Activated naive CD4-positive, alpha-beta T cell (primary cell): ENCODE measurements at places on chromosomes 3 and 15.

- DNase-seq = peak; percentile 70
These were observed 55.6 kb downstream of the SMAD3 start for GRCh38 chr15:67120839-67121643.

DNA sequence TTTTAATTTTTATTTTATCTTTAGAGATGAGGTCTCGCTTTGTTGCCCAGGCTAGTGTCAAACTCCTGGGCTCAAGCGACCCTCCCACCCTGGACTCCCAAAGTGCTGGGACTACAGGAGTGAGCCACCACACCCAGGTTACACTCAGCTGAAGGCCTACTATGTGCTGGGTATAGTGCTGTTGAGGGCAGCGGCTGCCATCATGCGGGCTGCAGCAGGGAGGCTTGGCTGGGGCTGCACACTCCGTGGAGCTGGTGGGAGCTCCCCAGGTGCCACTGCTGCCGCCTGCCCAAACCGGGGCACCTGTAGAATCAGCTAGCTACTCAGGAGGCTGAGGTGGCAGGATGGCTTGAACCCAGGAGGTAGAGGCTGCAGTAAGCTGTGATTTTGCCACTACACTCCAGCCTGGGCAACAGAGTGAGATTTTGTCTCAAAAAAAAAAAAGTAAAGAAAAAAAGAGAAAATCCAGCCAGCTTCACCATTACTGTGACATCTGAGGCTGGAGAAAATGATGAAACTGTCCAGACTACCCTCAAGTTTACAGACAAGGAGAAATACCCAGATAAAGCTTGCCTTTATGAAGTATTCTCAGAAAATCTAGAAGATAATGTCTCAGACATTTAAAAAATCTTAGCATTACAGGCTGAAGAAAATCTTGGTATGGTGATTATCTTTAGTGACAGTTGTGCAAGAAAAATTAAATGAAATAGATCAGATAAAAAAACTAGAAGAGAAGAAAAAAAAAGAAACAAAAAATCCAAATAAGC lies 42.1 kb downstream of the CRABP1 start:
- DNase-seq = no peak

DNA sequence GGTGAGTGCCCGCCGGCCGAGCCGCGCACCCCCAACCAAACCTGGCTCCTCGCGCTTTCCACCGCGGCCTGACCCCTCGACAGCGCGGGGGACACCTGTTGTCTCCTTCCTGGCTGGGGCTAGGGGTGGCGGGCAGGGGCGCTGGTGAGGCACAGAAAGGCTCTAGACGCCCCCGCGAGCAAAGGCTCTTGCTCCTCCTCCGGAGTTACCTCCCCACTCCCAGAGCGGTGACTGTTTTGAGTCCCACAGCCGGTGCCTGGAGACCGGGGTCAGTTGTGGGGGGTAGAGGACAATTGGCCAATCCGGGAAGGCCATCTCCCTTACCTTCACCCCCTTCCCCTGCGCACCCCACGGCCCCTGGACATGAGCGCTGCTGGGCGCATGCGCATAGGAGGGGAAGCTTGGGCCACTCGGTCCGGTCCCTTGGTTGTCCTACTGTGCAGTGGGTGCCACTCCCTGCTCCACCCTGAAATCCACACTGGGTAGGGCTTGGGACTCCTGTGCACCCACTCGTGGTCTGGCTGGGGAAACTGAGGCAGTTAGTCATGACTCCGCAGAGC lies 554 bp downstream of the CHST13 start:
- DNase-seq = no peak

GRCh38 chr15:80970658-80971057 lies 19.0 kb downstream of the MESD start:
- DNase-seq = no peak

- DNase-seq = no peak
These were observed 298.1 kb upstream of the THBS1 start for GRCh38 chr15:39282663-39283208.

- DNase-seq = no peak
These were observed 241.6 kb upstream of the COL8A1 start for GRCh38 chr3:99396651-99397275.

GRCh38 chr15:73599934-73600333 lies 33.3 kb downstream of the NPTN start:
- DNase-seq = no peak

DNA sequence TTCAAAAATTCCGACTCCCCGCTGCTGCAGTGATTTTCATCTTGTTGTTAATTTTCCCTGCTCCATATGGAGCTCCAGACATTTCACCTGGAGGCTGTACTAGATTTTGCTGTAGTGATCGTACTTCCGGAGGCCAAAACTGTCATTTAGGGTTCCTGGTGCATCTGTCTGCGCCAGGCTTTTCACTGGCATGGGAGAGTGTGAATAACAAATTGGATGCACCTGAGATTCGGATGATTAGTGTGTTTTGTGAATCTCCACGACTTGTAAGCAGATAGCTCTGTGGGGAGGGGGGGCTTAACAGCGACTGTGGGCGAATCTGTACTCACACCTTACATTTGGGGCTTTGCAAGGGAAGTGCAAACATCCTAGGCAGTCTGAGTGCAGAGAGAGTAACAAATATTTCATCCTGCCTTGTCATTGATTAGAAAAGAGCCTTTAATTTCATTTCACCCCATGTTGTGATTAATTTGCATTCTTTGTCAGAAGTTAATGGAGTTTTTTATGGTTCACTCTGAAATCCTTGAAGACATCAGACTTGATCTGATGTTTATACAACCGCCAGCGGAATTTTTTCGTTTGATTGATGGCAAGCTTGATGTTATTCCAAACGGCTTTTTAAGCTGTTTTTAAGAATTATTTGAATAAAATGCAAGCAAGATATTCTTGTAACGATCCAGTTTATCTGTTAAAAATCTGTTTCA lies 92.5 kb upstream of the SKOR1 start:
- DNase-seq = no peak

GRCh38 chr15:38035701-38036100 lies 101.3 kb downstream of the TMCO5A start:
- DNase-seq = no peak

GRCh38 chr3:150874666-150875219 lies 30.5 kb downstream of the MINDY4B start:
- DNase-seq = no peak

DNA sequence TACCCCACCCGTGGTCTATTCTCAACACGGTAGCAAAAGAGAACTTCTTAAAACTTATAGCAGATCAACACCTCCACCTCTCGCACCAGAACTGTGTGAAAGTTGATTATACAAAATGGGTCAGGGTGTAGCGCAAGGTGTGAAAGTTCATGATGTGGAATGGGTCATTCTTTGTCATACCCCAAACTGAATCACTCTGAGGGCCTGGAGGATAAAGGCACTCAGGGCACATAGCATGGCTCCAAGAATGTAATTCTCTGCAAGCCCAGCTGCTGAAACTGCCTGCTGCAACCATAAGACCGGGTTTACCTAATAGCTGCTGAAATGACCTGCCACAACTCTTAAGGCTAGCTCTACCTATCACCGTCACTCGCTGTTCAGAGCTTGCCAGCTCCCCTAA lies 70.0 kb downstream of the FOXP1 start:
- DNase-seq = no peak

GRCh38 chr3:106945435-106945834 lies 431.8 kb upstream of the CCDC54 start:
- DNase-seq = no peak

- DNase-seq = no peak
These were observed 189.0 kb upstream of the MCTP2 start for GRCh38 chr15:94042180-94042928.

- no peak for DNase-seq
These were observed 32.5 kb downstream of the NPTN start for GRCh38 chr15:73600413-73601335.

GRCh38 chr15:72685925-72686794 lies at the start of the genes BBS4 and HIGD2B:
BBS4 (plus strand) TSS chr15:72686207; CDS start chr15:72686228, 21 bp downstream.
HIGD2B (minus strand) TSS chr15:72686182; CDS start chr15:72676374, 9,808 bp downstream.
- DNase-seq = no peak

DNA sequence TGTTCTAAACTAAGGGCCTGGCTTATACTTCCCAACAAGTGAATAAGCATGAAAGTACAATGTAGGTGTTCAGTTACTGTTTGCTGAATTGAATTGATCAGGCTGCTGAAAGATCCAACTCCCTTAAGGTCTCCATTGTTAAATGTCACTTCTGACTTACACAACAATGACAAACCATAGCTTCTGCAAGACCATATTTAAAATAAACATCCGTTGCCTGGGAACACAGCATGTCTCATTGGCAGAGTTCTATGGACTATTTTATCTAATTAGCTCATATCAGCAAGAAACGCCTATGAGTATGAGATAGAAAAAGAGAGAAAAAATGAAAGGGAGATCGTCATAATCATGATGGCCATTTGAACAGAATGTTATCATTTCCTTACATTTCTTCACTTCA lies 605.4 kb downstream of the FGF12 start:
- no peak for DNase-seq

GRCh38 chr3:26438325-26438940 lies 184.1 kb upstream of the LRRC3B start:
- DNase-seq = no peak

DNA sequence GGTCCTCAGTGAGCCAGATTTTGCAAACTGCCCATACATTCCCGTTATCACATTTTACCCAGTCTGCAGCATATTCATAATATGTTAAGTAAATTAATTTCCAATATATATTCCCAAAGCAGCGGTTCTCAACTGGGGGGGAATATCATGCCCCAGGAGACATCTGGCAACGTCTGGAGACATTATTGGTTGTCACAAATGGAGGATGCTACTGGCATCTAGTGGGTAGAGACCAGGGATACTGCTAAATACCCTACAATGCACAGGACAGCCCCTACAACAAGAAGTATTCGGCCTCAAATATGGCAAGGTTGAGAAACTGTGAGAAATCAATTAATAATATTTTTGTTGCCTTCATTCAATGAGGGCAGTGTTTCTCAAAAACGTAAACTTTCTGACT lies 280.3 kb downstream of the MAGI1 start:
- no peak for DNase-seq

GRCh38 chr3:121504618-121505017 lies 41.2 kb downstream of the POLQ start:
- DNase-seq = no peak

DNA sequence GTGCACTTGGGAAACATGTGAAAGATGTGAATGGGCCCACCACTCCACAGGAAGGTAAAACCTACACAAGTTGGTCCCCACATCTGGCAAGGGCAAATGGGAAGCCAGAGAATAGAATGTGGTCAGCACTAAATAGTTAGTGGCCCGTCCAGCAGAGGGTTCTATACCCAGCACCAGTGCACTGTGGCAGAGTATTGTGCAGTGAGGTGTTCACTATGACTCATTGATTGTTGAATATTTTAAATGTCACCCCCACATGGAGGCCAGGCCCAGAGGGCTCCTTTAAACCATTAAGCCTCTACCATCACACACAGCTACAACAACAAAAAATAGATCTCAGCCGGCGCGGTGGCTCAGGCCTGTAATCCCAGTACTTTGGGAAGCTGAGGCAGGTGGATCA lies 11.7 kb downstream of the FRMD5 start:
- DNase-seq = no peak

DNA sequence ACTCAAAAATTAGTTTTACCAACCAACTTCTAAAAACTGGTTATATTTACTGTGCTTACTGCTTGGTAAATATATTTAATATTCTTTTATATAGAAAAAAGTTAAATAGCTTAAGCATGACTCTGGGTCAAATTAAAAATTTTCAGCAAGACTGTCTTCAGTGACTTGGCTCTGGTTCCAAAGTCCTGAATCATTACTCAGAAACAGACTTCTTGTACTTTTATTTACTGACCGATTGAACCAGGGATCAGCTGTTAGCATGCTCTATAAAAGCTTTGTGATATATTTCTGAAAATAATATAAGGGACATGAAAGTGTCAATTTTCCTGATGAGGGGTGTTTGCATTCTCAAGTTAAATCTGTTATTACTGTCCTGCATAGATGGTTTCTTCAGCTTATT lies 164.3 kb downstream of the MCTP2 start:
- DNase-seq = no peak

DNA sequence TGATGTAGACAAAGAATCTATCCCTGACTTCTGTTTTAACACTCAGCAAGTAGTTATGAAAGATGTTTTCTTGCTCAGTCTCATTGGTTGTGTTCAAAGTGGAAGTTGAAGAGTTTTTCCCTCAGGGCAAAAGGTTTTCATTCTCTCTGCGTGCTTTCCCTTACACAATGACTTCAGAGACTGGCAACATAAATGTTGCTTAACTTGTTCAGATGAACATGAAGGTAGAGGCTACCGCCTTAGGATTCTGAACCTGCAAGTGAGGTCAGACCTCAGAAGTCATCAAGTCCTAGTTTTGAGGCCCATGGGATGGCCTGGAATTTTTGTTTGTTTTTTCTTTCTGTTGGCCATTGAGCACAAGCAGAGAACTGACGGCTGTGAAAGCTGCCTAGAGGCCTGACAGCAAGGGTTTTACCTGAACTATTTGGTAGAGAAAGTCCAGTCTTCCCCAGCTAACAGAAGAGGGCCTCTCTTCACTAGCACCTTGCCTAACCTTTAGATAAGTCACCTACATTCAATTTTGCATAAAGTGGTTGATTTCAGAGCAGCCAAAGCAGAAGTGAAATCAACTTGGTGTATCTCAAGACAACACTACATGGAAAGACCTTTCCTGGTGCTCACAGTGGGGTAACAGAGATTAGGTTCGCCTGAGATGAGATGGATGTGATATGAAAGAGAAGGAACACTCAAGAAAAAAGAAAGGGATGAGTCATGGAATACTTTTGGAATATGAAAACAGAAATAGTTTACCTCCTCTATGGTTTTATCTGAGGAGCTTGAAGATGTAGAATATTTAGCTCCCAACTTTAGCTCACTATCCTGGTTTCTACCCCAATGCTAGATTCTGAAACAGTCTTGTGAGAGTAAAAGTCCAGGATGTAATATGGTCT lies 53.6 kb upstream of the AP4E1 start:
- DNase-seq = no peak

DNA sequence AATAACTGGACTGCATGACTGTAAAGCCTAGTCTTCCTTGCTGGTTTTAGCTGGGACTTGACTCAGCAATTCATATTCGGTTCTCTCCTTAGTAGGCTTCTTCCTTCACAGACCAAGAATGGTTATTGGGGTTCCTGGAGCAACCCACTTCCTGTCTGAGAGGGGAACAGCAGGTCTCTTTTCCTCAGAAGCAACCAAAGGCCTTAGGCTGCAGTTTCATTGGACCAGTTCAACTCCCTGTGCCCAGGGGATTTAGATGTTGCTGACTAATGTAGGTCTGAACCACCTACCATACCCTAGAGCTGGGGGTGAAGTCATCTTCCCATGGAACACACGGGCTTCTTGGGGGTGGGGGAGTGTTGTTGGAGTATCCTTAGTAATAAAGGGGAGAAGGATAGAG lies 84.0 kb upstream of the SKOR1 start:
- no peak for DNase-seq

DNA sequence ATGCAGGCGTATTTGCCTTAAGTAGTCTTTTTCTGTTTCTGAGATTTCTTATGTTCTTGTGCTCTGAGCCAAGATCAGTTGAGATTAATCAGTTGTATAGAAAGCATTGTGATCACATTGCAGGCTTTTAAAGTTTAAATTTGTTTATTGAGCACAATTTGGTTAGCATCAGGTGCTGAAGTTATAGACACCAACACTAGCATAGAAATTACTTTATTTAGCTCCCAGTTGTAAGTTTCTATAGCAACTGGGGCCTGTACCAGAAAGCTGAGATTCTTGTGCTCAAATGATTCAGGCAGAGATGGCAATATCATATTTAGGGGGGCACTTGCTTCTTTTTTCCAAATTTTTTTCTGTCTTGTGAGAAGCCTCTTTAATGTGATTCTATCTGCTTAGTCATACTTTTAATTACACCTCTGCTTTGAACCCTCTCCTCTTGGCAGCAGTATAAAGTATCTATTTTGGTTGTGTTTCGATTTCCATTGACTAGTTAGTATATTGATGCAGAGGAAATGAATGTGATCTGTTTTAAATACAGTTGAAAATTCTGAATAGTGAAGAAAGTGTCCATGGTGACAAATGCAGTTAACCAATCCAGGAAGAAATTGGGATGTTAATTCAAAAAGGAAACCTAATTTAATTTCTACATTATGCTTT lies 241.7 kb upstream of the GBE1 start:
- no peak for DNase-seq
